ENCODE measurements at places on chromosomes 13 and 19.

DNA sequence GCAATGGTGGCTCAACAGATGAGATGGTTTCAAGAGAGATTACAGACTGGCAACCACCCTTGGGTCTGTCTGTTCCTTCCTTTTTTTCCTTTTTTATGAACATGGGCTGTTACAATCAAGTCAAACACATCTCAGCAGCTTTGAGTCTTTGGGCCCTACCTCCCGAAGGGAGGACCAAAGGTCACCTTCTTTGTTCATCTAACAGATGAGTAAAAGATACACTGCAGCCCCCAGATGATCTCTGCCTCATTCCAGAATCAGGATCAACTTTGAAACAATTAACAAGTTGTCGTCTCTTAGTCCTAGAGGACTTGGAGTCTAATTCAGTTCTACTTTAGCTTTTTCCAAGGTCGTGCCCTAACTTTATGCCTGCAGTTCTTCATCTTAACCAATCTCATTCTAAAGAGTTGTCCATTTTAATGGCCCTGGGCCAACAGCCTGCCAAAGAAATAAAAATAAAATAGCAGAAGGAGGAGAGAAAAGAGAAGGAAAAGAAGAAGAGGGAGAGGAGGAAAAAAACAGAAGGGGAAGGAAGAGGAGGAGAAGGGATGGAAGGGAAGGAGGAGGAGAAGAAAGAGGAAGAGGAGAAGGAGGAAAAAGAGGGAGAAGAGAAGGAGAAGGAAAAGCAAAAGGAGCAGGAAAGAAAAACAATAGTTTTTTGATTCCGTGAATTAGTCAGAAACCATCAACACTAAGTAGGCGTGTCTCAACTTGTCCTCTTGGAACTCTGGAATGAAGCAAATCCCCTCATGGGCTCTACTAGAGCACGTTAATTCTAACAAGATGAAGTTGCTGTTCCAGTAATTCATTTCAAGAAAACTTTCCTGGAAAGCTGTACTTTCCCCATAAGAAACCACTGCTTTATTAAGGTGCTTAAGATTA is 281.2 kb downstream of the FOXO1 start:
- DNase-seq, result no peak

- DNase-seq, result no peak
Observed at GRCh38 chr19:38663957-38664502, 16.6 kb downstream of the ACTN4 start.

- no peak for DNase-seq
Observed at GRCh38 chr13:112629161-112629560, 41.2 kb upstream of the TUBGCP3 start.

DNA sequence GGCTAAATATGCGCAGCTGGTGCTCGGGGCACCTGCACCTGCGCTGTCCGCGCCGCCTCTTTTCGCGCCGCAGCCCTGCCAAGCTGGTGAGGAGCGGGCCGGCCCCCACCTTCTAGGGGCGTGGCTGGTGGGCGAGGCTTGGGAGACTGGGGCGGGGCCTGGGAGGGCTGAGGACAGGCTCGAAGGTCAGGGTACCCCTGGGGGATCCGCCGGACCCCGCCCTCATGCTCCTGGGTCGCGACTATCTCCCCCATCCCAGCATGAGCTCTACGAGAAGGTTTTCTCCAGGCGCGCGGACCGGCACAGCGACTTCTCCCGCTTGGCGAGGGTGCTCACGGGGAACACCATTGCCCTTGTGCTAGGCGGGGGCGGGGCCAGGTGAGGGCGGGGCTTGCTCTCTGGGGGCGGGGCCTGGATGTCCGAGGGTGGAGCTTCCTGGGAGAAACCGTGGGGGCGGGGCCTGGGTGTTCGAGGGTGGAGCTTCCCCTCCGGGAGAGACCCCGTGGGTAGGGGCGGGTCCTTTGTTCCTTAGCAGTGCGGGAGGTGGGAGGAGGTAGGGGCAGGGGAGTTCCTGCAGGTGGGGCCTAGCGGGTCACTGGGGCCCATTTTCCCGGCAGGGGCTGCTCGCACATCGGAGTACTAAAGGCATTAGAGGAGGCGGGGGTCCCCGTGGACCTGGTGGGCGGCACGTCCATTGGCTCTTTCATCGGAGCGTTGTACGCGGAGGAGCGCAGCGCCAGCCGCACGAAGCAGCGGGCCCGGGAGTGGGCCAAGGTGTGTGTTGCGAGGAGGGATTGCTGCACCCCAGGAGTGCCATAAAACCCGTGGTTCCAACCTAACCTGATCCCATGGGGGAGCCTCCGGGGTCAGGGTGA is 19.7 kb downstream of the PNPLA6 start:
- no peak for DNase-seq

GRCh38 chr13:99656092-99656745 is 154.9 kb downstream of the TM9SF2 start:
- peak; percentile 70 for DNase-seq

DNA sequence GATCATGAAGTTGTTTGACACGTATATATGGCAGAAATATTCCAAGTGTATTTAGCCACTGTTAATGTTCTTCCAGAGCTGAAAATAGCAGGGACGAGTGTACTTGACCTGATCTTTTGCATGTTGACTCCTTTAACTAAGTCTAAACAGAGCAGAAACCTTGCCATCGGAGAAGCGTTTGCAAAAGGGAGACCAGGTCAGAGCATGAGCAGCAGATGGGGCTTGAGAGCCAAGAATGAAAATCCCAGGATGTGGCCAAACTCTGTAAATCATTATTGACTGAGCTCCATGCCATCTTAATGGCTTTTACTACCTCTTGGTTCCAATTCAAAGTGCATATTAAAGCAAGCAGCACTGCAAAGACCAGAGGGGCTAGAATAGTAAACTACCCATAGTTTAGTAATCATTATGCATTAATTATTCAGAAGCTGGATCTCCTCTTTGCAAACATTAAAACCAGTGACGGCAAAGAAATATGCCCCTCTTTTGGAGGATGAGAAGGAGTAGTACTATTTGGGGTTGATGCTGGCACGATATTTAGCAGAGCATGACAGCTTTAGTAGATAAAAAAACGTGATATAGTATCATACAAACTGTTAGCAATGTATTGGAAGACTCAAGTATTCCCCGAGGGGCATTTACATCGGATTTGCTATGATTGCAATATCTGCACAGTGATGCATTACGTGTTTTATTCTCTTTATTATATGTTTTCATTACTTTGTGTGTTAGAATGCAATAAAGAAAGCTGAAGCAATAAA is 55.7 kb downstream of the FAM216B start:
- DNase-seq, result no peak

DNA sequence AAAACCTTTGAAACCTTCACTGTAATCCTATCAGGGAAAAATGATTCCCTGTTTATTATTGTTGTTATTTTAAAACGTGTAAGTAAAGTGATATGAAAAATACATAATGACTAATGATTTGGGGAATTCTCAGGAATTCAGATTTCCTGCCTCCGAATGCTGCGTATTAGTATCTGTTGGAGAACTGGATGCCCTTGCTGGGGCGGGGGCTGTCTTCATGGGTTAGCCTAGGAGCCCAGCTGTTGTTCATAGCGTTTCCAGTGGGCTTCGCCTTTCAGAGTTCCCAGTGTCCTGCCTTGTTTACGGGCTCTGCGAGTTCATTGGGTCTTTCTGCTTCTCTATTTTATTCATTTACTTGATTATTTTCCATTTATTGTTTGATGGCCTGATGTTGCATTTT is 18.4 kb downstream of the NAXD start:
- DNase-seq, result no peak

DNA sequence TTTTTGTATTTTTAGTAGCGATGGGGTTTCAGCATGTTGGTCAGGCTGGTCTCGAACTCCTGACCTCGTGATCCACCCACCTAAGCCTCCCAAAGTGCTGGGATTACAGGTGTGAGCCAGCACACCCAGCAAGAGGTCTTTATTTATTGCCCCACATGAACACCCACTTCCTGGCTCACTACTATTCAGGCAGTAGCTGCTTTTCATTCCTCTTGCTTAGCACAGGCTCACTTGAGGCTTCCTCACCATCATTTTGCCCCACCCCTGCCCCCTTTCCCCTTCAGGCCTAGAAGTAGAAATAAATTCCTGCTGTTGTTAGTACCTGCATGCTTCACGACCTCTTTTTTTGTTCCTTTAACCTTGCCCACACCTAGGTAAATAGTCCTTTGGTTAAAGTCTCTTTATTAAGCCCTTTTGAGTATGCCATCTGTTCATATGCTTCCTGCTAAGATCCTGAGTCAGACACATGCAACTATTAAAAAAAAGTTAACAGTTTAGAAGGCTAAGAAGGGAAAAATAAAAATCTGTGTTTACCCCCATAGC is 33.5 kb upstream of the ITM2B start:
- no peak for DNase-seq

- DNase-seq, result no peak
Observed at GRCh38 chr13:98752467-98753290, at the start of gene SLC15A1. TSS of gene SLC15A1 (minus strand) at chr13:98752672. CDS start at chr13:98752598, 74 bp downstream.

GRCh38 chr19:10018263-10018662 is 5.0 kb downstream of the RDH8 start:
- DNase-seq, result no peak

DNA sequence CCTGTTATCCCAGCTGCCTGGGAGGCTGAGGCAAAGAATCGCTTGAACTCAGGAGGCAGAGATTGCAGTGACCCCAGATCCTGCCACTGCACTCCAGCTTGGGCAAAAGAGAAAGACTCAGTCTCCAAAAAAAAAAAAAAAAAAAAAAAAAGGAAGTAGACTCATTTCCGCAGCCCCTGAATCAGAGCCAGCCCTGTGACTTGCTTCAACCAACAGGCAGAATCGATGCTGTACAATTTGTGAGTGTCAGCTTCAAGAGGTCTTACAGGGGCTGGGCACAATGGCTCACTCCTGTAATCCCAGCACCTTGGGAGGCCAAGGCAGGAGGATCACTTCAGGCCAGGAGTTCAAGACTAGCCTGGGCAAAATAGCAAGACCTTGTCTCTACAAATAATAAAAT is 12.8 kb downstream of the ANKRD27 start:
- DNase-seq, result no peak

DNA sequence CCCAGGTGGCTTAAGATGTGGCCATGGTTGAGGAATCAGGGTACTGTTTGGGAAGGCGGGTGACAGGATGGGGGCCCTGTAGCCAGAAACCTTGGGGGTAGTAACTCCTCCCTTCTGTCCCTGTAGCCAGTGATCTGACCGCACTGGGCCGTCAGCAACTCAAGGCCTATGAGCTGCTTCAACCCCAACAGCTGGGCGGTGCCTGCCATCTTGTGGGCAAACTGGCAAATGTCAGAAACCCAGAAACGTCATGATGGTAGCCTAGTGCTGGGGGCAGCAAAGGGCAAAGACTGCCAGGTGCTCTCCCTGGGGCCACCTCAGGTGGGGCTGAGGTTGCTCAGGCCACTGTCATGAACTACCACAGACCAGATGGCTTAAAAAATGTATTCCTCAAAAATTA is 3.5 kb downstream of the COPE start:
- no peak for DNase-seq

DNA sequence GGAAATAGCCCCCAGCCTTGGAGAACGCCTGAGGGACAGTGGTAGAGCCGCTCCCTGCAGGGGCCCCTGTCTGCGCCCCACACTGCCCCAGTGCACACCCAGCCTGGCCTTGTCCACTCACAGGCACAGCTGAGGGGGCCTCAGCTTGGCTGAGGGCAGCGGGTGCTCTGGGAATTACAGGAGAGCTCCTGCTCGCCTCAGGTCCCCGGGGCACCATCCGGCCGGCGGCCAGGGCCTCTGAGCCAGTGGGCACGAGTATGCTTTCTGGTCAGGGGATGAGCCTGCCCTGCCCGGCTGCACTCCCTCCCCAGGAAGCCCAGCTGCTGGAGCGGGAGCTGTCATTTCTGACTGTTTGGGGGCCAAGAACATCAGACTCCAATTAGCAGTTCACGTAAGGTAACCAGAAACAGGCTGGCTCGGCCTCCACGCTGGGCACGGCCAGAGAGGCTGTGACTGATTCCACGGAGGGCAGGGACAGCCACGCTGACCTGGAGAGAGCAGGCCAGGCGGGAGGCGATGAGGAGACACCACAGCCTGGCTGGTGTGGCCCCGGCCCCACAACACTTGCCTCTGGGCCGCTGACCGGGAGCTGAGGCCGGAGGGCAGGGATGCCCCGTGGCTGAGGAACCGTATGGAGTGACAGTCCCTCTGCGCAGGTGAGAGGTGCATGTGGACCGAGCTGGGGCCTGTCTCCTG is 15.4 kb downstream of the CEBPG start:
- no peak for DNase-seq

DNA sequence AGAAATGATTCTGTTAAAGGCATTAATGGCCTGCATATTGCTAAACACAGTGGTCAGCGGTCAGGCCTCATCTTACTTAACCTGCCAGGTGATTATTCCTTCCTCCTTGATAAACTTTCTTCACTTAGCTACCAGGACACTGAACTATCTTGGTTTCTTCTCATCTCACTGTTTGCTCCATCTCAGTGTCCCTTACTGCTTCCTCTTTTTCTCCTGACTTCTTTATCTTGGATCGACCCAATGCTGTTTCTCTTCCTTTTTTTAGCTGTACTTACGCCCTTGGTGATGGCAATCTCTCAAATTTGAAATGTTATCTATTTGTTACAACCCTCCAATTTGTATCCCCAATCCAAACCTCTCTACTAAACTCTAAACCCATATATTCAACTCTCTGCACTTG is 7.8 kb upstream of the CLC start:
- DNase-seq, result no peak

DNA sequence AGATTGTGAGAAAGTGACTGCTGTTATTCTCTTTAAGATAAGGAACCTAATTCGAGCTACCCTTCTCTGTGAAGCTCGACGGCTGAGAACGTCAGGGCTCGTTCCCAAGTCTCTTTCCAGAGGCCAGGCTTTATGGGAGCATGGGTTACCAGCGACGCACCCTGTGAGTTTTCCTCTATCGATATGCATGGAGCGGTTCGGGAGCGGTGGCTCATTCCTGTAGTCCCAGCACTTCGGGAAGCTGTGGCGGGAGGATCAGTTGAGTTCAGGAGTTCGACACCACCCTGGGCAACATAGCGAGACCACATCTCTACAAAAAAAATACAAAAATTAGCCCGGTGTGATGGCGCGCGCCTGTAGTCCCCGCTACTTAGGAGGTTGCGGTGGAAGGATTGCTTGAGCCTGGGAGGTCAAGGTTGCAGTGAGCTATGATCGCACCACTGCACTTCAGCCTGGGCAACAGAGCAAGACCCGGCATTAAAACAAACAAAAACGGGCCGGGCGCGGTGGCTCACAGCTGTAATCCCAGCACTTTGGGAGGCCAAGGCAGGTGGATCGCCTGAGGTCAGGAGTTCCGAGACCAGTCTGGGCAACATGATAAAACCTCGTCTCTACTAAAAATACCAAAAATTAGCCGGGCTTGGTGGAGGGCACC is 681 bp upstream of the ZNF606 start:
- DNase-seq, result no peak

DNA sequence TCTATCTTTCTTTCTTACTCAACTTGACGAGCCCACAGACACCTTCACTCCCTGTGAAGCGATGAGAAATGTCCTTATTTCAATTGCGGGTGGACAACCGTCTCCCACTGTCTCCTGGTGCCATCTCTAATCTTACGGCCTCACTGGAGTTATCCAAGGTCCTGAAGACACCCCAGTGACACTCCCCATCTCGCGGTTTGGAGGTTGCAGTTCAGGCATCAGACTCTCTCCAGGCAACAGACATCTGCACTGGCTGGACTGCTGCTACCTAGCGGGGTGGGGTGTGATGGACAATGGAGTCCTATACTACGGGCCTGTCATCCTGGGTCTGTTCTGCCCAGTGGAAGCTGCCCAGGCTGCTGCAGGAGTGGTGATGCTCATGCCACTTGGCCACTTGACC is 18.3 kb upstream of the IRS2 start:
- no peak for DNase-seq
